ENCODE measurements at places on chromosomes 1 and 21.

DNA sequence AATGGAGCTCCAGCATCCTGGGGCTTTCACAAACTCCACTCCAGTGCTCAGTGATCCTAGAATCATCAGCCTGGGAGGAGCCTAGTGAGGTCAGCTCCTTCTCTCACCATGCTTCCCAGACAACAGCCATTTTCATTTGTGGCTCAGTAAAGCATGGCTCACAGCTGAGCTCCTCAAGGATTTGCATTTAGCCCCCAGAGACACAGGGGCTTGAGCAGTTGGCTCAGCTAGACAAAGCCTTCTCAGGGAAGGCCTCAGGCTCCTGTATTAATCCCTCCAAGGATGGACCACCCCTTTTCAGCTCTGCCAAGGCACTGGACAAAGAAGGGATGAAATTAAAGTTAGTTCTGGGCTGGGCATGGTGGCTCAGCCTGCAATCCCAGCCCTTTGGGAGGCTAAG lies 39.5 kb downstream of the ERI3 start:
- DNase-seq: no peak

- DNase-seq: no peak
Observed at GRCh38 chr1:170075186-170075585, 691 bp upstream of the KIFAP3 start.

GRCh38 chr1:115299266-115299665 lies 38.8 kb downstream of the NGF start:
- DNase-seq: no peak

- DNase-seq: no peak
Observed at GRCh38 chr1:5730272-5731109, 261.7 kb downstream of the NPHP4 start.

DNA sequence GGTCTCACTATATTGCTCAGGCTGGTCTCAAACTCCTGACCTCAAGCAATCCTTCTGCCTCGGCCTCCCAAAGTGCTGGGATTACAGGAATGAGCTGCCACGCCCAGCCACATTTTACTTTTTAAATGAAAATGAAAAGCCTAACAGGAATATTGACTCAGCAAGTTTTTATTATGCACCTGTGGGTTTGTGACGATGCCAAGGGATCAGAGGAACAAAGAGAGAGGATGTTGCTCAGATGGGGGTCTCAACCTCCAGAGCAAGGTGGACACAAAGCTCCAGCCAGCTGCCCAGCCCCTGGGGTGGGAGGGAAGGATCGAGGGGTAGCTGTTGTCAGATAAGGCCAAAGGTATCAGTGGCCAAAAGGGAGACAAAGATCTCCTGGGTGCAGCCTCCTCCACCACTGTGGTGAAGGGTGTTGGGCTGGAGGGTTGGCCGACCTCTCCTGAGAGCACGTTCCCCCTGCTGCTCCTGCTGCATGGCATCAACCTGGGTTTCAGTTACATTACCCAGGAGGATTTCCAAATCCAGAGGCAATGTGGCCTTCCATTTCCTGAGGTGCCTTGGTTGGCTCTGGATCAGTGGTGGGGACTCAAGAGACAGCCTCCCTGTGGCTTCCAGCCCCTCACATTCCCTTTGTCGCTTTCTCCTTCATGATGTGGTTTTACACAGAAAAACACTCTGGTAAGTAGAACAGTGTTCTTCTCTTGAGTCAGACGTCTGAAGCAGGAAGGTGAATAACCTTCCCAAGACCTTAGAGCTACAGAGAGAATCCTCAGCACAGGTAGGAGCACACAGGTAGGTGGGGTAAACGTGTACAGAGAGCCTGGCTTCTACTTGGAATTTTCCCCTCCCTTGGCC lies 34.2 kb downstream of the ZNF496 start:
- no peak for DNase-seq

- no peak for DNase-seq
Observed at GRCh38 chr1:60890664-60891063, 191.7 kb upstream of the NFIA start.

DNA sequence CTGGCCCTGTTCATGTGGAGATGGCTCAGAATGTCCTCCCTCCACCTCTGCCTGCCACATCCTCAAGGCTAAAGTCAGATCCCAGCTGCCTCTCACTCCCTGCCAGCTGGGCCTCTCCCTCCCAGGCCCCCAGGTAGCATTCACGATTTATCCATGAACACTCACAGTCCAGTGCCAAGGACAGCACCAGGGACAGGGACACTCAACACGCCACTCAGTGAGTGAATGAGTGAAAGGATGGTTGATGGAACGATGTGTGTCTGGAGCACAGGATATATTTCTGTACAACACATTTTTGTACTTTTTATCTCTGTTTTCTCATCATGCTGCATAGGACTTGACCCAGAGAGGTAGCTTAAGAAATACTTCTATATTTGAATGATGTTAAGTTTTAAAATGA lies 10.1 kb downstream of the CYP4A11 start:
- no peak for DNase-seq

DNA sequence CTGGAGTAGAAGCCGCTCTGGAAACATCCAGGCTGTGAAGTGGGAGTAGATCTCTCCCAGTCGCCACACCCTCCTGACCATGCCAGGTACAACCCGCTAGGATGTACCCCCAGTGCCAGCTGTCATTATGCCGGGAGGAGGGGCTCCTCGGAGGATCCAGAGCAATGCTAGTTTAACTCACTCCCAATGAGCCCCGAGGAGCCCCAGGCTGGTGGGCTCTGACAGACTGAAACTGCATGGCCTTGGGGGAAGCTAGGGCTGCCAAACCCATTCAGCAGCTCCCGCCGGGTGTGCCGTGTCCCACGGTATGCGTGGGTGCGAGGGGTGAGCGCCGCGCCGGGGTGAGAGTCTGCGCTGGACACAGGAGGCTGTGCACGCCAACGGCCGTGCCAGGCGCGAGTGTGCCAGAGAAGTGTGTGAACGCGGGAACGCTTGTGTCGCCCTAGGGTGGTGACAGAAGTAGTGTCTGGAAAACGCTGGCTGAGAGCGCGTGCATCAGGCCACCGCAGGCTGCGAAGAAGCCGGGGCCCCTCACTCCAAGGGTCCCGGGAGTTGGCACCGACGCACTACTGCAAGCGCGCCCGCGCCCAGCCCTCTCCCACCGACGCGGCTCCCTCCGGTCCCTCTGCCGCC lies 177.1 kb upstream of the EDN2 start:
- no peak for DNase-seq

GRCh38 chr1:91831132-91831930 lies 54.6 kb downstream of the TGFBR3 start:
- DNase-seq: no peak

DNA sequence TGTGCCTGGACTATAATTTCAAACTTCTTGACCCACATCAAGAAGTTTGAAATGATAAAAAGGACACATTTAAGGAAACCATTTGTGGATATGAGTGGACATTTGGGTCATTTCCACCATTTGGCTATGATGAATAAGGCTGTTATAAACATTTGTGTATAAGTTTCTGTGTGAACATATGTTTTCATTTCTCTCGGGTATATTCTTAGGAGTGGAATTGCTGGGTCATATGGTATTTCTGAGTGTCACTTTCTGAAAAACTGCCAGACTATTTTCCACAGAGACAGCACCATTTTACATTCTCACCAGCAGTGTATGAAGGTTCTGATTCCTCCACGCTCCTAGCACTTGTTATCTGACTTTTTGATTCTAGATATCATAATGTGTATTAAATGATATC lies 50.8 kb downstream of the GPR137B start:
- DNase-seq: no peak

DNA sequence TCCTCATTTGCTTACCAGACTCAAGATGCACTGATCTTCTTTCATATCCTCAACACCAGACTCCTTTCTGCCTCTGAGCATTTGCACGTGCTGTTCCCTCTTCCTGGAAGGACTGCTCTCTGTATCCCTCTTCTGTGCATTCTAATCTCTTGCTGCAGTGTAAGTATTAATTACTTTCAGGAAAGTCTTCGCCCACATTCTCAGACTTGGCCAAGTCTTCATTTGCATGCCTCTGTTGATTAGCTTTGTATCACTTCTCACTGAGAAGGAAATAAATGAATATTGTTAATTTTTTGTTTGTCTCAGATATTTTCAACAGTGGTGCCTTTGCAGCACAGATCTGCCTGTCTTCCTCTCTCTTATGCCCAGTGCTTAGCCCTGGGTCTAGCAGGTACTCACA lies 50.3 kb upstream of the RAB3GAP2 start:
- no peak for DNase-seq

- no peak for DNase-seq
Observed at GRCh38 chr21:35178827-35179226, 129.7 kb upstream of the RUNX1 start.

GRCh38 chr1:47656719-47657685 lies 219.2 kb downstream of the FOXD2 start:
- no peak for DNase-seq

DNA sequence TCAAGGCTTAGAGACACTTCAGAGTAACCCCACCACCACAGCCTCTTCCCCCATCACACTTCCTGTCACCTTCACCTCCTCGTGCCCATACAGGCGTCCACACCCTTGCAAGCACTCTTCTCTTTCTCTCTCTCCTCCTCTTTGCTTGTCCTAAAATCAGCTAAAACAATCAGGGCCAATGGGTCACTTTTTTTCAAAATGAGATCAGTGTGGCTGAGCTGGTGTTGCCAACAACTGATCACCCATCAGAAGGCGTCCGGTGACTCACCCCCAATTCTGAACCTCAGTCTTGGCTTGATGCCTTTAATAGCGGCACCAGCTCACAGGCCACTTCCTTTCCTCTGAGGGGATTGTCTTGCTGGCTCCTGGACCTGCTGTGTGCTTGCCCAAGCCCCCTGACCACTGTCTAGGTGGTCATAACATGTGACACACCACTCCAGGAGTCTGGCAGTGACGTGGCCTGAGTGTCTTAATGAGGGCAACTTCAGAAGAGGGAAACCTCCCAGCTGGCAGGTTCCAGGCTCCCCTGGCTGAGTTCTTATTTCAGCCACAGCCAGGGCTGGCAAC lies 1.6 kb downstream of the DRAXIN start:
- no peak for DNase-seq

GRCh38 chr1:75677443-75677842 lies 47.1 kb upstream of the ACADM start:
- DNase-seq: no peak

DNA sequence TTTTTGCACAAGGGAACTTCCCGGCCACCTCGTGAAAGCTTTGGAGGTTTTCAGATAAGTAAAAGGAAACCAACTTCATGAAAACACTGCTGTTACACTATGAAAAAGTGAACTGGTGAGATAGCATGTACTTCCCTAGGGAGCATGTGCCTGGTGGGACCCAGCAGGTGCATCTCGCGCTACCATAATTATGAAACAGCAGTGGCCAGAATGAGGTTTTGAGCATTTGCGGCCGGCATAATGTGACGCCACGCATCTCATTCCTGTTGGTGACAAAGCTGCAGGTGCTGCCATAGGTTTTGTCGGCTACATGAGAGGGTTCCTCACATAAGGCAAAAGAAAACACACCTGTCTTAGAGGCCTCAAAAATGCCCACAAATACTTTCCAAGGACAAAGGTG lies 1.7 kb downstream of the KRTAP10-3 start:
- DNase-seq: no peak

DNA sequence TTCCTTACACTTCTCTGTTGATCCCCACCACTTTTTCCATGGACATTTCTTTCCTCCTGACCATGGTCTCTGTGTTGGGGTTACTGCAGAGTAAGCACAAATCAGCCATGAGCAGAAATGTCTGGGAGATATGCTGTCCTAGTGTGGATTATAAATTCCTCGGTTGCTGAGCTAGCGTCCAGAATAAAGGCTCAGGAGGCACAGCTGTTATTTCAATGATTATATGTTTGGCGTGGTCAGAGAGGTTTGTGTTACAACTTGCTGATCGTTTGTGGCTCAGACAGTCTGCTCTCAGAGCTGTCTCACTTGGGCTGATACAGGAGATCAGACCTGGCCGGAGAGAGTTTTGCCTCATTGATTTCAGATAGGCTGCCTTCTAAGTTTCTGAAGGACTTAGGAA lies 37.5 kb upstream of the LAMC2 start:
- no peak for DNase-seq

DNA sequence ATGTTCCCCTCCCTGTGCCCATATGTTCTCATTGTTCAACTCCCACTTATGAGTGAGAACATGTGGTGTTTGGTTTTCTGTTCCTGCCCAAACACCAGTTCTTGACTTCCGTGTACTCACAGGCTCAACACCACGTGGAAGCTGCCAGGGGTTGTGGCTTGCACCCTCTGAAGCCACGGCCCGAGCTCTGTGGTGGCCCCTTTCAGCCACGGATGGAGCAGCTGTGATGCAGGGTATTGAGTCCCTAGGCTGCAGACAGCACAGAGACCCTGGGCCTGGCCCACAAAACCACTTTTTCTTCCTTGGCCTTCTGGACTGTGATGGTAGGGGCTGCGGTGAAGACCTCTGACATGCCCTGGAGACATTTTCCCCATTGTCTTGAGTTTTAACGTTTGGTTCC lies 111.6 kb downstream of the SYT14 start:
- no peak for DNase-seq

DNA sequence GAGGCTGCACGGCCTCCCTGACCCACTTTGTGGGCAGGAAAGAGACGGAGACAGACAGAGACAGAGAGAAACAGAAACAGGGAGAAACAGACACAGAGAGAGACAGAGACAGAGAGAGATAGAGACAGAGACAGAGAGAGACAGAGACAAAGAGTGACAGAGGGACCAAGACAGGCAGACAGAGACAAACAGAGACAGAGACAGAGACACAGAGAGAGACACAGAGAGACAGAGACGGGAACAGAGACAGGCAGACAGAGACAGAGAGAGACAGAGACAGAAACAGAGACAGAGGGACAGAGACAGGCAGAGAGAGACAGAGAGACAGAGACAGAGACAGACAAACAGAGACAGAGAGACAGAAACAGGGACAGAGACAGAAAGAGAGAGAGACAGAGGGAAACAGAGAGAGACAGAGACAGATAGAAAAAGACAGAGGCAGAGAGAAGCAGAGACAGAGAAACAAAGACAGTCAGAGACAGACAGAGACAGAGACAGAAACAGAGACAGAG lies 3.1 kb downstream of the COL6A1 start:
- no peak for DNase-seq

DNA sequence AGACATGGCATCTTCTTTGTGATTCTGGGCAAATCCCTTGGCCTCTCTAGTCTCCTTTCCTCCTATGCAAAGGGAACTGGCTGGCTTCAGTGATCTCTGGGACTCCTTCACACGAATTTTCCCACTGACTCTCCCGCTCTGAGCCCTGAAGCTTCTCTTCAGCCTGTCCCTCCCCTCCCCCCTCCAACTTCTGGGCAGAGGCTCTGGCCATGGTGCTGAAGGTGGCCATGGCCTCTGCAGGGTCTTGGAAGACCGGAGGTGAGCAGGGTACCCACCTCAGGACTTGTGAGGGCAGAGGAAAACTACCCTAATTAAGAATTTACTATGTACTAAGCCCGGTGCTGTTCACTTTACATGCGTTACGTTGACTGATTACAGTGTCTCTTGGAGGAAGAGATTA lies 29.4 kb upstream of the POU3F1 start:
- no peak for DNase-seq

GRCh38 chr1:226351709-226352108 lies 42.7 kb upstream of the LIN9 start:
- no peak for DNase-seq

GRCh38 chr1:201740670-201741111 lies 88.3 kb upstream of the IPO9 start:
- DNase-seq: no peak
